IgD-negative memory B cell (primary cell): ENCODE measurements at places on chromosomes 12 and 14. TPM values are rescaled to one million over a fixed set of nuclear protein-coding genes. Genes with fewer than 3 reads are reported as not detected.

The ARHGAP9 gene
- polyA plus RNA-seq, result 129 TPM

The PLEKHG7 gene
- polyA plus RNA-seq, result 12.0 TPM

The P2RX2 gene
- polyA plus RNA-seq, result not detected

The RND1 gene
- 2.6 TPM for polyA plus RNA-seq

The LRRIQ1 gene
- polyA plus RNA-seq, result not detected

The CCDC196 gene
- not detected for polyA plus RNA-seq

The ADAMTS20 gene
- polyA plus RNA-seq, result not detected

The CD163L1 gene
- polyA plus RNA-seq, result not detected

The CCDC60 gene
- polyA plus RNA-seq, result not detected

The RNASE13 gene
- polyA plus RNA-seq, result not detected

The GLI1 gene
- 0.18 TPM for polyA plus RNA-seq

The KLHDC1 gene
- 2.6 TPM for polyA plus RNA-seq

The DCAF5 gene
- 57.9 TPM for polyA plus RNA-seq

The CLBA1 gene
- polyA plus RNA-seq, result 1.3 TPM

The SERPINA12 gene
- polyA plus RNA-seq, result not detected

The CPNE6 gene
- polyA plus RNA-seq, result not detected

The ADCY6 gene
- not detected for polyA plus RNA-seq

The NTF3 gene
- not detected for polyA plus RNA-seq

The RBP5 gene
- polyA plus RNA-seq, result not detected

The CFAP251 gene
- not detected for polyA plus RNA-seq

The NACA gene
- polyA plus RNA-seq, result 1,127 TPM

The DNAI7 gene
- not detected for polyA plus RNA-seq

The AVPR1A gene
- polyA plus RNA-seq, result not detected

The HNF1A gene
- not detected for polyA plus RNA-seq

The ZDHHC22 gene
- not detected for polyA plus RNA-seq

The DBX2 gene
- polyA plus RNA-seq, result not detected

The PTPRO gene
- polyA plus RNA-seq, result 9.4 TPM

The RNASE9 gene
- polyA plus RNA-seq, result not detected

The FAM216A gene
- polyA plus RNA-seq, result 10.5 TPM

The CD4 gene
- polyA plus RNA-seq, result 6.6 TPM

The MFAP5 gene
- polyA plus RNA-seq, result not detected

The PTPRB gene
- polyA plus RNA-seq, result 0.30 TPM

The LPAR5 gene
- polyA plus RNA-seq, result 63.6 TPM

The SRP54 gene
- 35.1 TPM for polyA plus RNA-seq

The SGPP1 gene
- 30.5 TPM for polyA plus RNA-seq

The SYNDIG1L gene
- not detected for polyA plus RNA-seq

The KRT2 gene
- polyA plus RNA-seq, result not detected

The OS9 gene
- polyA plus RNA-seq, result 70.4 TPM

The MGAT4C gene
- not detected for polyA plus RNA-seq

The GXYLT1 gene
- 5.1 TPM for polyA plus RNA-seq

The EID3 gene
- polyA plus RNA-seq, result 4.9 TPM

The DDX11 gene
- 22.3 TPM for polyA plus RNA-seq

The SLC25A21 gene
- not detected for polyA plus RNA-seq

The ASCL1 gene
- not detected for polyA plus RNA-seq

The ERH gene
- 72.1 TPM for polyA plus RNA-seq

The OTOGL gene
- polyA plus RNA-seq, result not detected

The CABP1 gene
- polyA plus RNA-seq, result not detected

The LRRC74A gene
- not detected for polyA plus RNA-seq

The FAM186B gene
- 0.16 TPM for polyA plus RNA-seq
